Activated T-cell treated with anti-CD3 and anti-CD28 coated beads for 4 hours (primary cell): ENCODE measurements at places on chromosomes 1 and 21.

GRCh38 chr1:94936861-94937620 is 10.1 kb upstream of the CNN3 start:
- no peak for DNase-seq

GRCh38 chr1:114169509-114169908 is 15.8 kb upstream of the SYT6 start:
- DNase-seq = no peak

DNA sequence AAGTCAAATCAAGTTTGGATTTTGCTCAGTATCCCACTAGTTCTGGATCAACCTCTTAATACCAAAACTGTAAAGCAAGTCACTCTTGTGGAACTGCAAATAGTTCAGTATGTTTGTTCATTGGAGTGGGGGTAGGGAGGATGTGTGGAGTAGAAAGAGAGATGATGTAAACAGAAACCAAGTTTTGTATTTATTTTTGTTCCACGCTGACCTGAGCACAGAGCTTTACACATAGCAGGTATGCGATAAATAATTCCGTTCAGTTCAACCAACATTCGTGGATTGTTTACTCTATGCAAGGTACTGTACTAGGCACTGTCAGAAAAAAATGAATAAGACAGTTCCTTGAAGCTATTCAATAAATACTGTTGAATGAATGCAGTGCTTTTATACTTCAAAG is 4.5 kb upstream of the ZNF644 start:
- no peak for DNase-seq

- DNase-seq = no peak
These were observed 31.0 kb downstream of the CC2D1B start for GRCh38 chr1:52334906-52335528.

DNA sequence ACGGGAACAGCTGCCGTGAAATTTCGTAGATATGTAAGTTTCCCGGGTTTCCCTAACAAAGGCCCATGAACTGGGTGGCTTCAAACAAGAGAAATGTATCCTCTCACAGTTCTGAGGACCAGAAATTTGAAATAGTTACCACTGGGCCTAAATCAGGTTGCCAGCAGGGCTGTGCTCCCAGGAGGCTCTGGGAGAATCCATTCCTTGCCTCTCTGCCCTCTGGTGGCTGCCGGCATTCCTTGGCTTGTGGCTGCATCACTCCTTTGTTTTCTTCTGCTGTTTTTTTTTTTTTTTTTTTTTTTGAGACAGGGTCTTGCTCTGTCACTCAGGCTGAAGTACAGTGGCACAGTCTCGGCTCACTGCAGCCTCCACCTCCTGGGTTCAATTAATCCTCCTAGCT is 23.7 kb downstream of the UMODL1 start:
- DNase-seq = no peak

- no peak for DNase-seq
These were observed 40.8 kb downstream of the SLC37A1 start for GRCh38 chr21:42554251-42554961.

DNA sequence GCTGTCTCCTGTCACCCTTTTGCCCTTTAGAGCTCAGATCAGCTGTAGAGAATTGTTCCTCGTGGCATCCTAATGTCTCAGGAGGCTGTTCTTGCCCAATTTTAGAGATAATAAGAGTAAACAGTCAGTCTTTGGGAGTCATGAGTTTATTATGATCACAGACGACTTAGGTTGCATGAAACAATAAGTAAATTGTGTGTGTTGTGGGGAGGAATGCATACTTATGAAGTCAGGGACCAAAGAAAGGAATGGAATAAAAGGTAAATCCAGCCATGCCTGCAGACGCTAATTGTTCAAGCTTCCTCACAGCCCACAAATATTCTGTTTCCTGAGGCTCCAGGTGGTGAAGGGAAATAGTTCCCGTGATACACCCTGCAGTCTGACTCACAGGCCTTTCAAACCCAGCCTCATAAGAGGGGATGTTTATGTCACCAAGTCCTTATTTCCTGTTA is 897 bp downstream of the EPHX4 start:
- DNase-seq = no peak

GRCh38 chr1:185835191-185835590 is 101.0 kb downstream of the HMCN1 start:
- DNase-seq = no peak

DNA sequence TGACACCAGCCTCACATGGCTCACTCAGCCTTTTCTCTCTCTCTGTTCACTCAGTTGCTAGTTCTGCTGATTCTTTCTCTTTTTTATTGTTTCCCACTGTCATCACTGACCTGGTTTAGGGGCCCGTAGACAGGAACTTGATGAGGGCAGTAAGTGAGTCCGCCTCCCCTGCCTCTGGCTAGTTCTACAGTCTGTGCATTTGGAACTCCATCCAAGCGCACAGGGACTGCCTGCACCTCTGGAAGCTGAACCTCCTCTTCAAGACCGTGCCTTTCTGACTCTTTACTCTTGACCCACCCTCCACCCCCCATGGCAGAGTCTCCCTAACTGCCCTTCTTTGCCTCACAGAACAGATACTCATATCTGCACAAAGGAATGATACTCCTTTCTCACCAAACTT is 4.2 kb downstream of the TENT5C start:
- DNase-seq = no peak

GRCh38 chr1:40312238-40313205 is 4.6 kb downstream of the COL9A2 start:
- DNase-seq = no peak

DNA sequence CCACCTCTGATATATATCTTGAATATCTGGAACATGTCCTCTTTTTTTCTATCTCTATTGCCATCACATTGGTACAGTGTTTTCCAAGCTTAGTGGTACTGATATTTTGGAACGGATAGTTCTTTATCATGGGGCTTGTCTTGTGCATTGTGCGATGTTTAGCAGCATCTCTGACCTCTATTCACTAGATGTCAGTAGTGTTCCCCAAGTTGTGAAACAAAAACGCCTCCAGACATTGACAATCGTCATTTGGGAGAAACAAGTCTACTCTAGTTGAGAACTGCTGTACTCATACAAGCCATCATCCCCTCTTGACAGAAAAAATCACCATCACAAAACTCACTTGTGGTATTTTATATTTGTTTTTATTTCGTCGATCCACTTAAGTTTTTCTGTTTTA is 79.7 kb upstream of the CHODL start:
- DNase-seq = no peak

DNA sequence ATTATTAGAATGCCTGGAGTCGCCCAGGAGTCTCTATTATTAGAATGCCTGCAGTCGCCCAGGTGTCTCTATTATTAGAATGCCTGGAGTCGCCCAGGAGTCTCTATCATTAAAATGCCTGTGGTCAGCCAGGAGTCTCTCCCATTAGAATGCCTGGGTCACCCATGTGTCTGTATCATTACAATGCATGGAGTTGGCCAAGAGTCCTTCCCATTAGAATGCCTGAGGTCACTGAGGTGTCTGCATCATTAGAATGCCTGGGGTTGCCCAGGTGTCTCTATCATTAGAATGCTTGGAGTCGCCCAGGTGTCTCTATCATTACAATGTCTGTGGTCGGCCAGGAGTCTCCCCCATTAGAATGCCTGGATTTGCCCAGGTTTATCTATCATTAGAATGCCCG is 66.9 kb downstream of the RNF187 start:
- no peak for DNase-seq

DNA sequence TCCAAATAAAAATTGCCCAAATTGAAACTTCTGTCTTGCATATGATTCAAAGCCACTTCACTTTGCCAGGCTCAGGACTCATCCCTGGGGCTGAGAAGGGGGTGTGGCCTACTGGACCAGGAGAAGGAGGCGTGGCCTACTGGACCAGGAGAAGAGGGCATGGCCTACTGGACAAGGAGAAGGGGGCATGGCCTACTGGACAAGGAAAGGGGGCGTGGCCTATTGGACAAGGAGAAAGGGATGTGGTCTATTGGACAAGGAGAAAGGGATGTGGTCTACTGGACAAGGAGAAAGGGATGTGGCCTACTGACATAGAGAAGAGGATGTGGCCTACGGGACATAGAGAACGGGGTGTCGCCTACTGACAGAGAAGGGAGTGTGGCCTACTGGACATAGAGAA is 405.3 kb downstream of the RRAGC start:
- no peak for DNase-seq

DNA sequence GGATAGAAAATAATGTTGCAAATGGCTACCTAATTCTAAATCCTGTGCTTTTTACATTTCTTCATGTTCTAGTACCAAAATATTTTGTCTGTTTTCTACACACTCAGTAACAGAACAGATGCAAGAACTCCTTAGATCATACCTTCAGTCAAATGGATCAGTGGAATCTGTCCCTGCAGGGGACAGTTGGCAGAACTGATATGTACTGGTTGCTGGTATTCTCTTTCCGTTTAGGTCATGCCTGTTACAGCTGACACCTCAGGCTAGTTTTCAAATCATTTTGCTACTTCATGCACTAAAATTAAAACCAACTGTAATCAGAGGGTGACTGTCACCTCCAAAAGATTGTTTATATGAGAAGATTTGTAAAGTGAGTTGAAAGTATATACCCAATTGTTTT is 109.2 kb downstream of the TNNI3K start:
- DNase-seq = no peak

- no peak for DNase-seq
These were observed 26.2 kb downstream of the ARHGEF10L start for GRCh38 chr1:17565461-17566252.

DNA sequence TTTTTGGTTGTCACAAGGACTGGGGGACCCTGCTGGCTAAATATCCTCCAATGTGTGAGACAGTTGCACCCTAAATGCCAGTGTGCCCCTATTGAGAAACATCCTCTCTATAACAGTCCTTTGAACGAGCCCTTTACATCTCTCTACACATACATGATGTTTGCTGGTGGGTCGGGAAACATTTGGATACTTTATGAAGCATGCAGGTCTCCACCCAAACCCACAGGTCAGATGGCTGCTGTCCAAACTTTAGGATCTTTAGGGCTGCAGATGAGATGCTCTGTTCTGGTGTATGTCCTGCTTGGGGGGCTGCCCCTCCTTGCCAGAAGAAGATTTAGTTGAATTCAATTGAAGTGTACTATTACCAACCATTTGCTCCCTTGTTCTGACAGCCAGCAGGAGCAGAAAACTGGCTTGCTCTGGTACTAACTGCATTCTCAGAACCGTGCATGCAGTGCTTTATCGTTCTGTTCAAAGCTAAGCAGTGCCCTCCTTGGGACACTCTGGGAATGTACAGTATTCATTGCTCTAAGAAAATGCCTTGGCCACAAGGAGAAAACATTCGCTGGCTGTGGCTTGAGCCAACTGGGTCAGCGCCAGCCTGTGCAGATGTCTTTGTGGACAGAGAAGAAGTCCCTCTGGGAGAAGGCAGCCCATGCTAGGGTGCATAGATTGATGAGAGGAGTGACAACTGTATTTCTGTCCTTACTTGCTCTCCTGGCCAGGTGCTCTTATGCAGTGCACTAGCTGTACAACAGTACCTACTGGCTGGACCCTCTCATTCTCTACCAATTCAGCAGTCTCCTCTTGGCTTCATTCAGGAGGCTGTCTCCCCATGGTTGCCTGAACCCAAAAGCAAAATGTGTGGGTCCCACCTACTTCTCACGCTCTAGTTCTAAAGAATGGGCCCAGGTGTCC is 61.4 kb upstream of the DIRAS3 start:
- no peak for DNase-seq

- DNase-seq = no peak
These were observed 343.4 kb downstream of the HHIPL2 start for GRCh38 chr1:222204475-222204874.

GRCh38 chr1:63327417-63328054 is 5.2 kb downstream of the FOXD3 start:
- no peak for DNase-seq

DNA sequence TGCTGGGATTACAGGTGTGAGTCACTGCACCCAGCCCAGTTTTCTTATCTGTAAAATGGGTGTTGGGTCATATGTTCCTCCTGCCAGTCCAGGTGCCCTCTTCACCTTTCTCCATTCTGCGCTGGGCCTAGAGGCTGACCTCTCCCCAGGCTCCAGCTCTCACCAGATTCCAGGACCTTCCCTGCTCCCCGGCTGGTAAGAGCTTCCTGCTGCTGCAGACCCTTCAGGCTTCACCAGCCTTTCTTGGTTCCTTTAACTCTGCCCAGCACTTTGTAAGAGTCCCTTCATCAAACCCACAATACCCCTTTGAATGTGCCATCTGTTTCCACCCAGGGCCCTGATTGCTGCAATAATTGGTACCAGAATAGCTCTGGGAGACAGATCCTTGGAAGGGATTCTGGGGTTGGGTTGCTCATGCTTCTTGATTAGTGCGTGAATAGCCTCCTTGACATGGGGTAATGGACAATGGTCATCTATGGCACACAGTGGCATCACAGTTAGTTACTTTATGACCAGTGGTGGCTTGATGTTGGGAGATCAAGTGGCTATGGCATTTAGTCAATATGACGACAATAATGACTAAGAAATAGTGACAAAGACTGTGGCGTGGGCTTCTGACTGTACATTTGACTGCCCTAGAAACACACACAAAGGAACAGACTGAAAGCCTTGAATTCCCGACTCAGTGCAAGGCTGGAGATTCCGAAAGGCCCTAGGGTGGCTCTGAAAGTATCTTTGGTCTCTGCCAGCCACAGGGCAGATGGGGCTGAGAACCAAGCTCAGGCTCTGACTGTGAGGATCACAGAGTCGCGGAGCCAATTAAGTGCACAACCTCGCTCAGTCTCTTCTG is 67.3 kb downstream of the SLC9A1 start:
- DNase-seq = no peak

GRCh38 chr1:186849826-186850225 is 21.1 kb downstream of the PLA2G4A start:
- no peak for DNase-seq

- no peak for DNase-seq
These were observed 54.2 kb upstream of the EEIG2 start for GRCh38 chr1:108505763-108506070.

DNA sequence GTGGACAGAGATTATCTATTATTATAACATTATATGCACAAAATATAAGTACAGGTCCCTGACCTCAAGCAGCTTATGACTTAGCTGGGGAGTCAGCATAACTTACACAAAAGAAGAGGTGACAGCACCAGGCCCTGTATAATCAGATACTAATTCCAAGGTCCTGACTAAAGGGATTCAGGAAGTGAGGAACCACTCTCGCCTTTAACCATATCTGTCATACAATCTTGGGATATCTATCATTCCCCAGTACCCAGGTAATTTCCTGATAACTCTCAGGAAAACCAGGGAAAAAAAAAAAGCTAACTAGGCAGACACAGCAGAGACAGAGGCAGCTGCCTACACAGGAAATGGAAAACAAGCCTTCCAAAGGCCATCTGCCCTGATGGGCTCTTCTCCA is 78.5 kb upstream of the CAMK1G start:
- no peak for DNase-seq

GRCh38 chr1:30684259-30684658 is 39.1 kb downstream of the MATN1 start:
- DNase-seq = no peak

- no peak for DNase-seq
These were observed 30.6 kb upstream of the EXO1 start for GRCh38 chr1:241817331-241817792.

GRCh38 chr1:186658999-186659398 is 21.2 kb downstream of the PTGS2 start:
- no peak for DNase-seq

GRCh38 chr1:218887141-218887925 is 286.3 kb upstream of the LYPLAL1 start:
- no peak for DNase-seq
